ENCODE measurements at places on chromosomes 2 and 18. TPM values are rescaled to one million over a fixed set of nuclear protein-coding genes. Genes with fewer than 3 reads are reported as not detected.

Gene ANKRD30B
- 0.24 TPM for total RNA-seq

Gene ACADL
- 0.16 TPM for total RNA-seq

Gene WDR7
- total RNA-seq, result 17.0 TPM

Gene C1QL2
- not detected for total RNA-seq

Gene INHBB
- total RNA-seq, result 10.1 TPM

Gene GPR75
- total RNA-seq, result 2.9 TPM

Gene ARHGEF33
- 0.61 TPM for total RNA-seq

Gene AMER3
- not detected for total RNA-seq

Gene NUP35
- total RNA-seq, result 10.8 TPM

Gene OSBPL6
- total RNA-seq, result 5.5 TPM

Gene KLHL30
- total RNA-seq, result 3.6 TPM

Gene IDH1
- total RNA-seq, result 162 TPM

Gene CXCR1
- not detected for total RNA-seq

Measured in hair follicle dermal papilla cell (primary cell).